Left ventricle myocardium inferior (tissue), 1 donor: ENCODE measurements at places on chromosomes 16 and 17. TPM values are rescaled to one million over a fixed set of nuclear protein-coding genes. Genes with fewer than 3 reads are reported as not detected.

Gene AANAT
- not detected for total RNA-seq

Gene KRTAP2-1
- total RNA-seq: not detected

Gene NT5M
- 11.2 TPM for total RNA-seq

Gene CUEDC1
- total RNA-seq: 43.2 TPM

Gene CCR7
- not detected for total RNA-seq

Gene DHRS13
- 3.1 TPM for total RNA-seq

Gene PRSS36
- total RNA-seq: 1.4 TPM

Gene CHRNE
- total RNA-seq: 1.5 TPM

Gene PRKCB
- 1.6 TPM for total RNA-seq

Gene CHST5
- 0.85 TPM for total RNA-seq

Gene DLX3
- total RNA-seq: not detected

Gene ITGB4
- 10.6 TPM for total RNA-seq

Gene G6PC1
- total RNA-seq: not detected

Gene TEDC2
- total RNA-seq: 1.3 TPM

Gene KCTD19
- not detected for total RNA-seq

Gene HOXB7
- 0.16 TPM for total RNA-seq

Gene ABCC12
- total RNA-seq: not detected

Gene SCRN2
- 27.1 TPM for total RNA-seq
